Motor neuron (in vitro differentiated cells): ENCODE measurements at places on chromosomes 11 and 22. TPM values are rescaled to one million over a fixed set of nuclear protein-coding genes. Genes with fewer than 3 reads are reported as not detected.
A peak's percentile ranks its signal among the peaks of the same experiment; 100 is the strongest.

GRCh38 chr11:96318399-96318798, 24.6 kb downstream of the MAML2 start:
- no peak for ATAC-seq

DNA sequence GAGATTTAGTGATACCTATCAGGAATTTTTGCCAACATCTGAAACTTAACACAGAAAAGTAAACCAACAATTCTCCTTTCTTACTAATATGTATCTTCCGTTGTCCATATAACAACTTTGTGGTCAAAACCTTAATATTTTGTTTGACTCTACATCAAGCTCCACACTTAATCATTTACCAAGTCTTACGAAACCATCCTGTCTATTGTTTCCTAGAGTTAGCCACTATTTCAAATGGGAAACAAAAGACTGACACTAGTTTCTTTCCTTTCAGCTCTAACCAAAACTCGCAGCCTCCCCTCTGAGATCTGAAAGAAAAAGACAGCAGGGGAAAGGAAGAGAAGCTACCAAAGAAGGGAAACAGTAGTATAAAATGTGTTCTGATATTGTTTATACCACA, 26.5 kb upstream of the PRDM10 start:
- no peak for ATAC-seq

DNA sequence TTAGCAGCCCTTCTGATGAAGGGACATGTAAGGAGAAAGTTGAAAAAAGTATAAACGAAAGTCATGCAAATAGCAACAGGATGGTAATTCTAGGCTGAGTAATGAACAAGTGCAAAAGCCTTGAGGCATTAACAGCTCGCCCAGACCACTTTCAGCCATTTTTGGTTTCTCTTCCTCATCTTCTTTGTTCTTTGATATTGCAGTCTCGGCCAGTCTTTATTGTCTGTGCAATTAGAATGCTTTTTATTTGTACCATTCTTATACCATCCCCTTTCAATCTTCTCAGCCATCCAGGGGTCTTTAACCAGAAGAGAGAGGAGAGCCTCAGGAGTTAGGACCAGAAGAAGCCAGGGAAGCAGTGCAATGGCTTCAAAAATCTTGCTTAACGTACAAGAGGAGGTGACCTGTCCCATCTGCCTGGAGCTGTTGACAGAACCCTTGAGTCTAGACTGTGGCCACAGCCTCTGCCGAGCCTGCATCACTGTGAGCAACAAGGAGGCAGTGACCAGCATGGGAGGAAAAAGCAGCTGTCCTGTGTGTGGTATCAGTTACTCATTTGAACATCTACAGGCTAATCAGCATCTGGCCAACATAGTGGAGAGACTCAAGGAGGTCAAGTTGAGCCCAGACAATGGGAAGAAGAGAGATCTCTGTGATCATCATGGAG, 7.3 kb downstream of the TRIM34 start:
- ATAC-seq: peak; percentile 33

- ATAC-seq: no peak
These were observed 354.8 kb downstream of the TENM4 start for GRCh38 chr11:79086056-79086455.

Gene CHRNA10
- total RNA-seq: 0.78 and 1.5 TPM in 2 replicates

Gene BDNF
- 2.1 and 2.4 TPM in 2 replicates for total RNA-seq
